ENCODE measurements at places on chromosomes 11 and 22.

- DNase-seq, result no peak
Measured at GRCh38 chr22:44802071-44802700, 49.8 kb downstream of the ARHGAP8 start.

DNA sequence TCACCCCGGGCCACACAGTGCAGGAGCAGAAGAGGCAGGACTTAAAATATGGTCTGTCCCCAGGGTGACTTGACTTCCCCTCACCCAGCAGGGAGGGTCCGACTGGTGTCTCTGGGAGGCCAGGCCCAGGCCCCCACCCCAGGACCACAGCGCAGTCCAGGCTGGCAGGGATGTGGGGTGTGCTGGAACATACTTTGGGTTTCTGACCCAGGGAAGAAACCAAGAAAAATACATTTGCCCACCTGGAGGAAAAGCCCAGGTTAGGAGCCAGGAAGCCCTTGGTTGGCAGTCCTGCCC lies 5.2 kb downstream of the C1QTNF6 start:
- no peak for DNase-seq

DNA sequence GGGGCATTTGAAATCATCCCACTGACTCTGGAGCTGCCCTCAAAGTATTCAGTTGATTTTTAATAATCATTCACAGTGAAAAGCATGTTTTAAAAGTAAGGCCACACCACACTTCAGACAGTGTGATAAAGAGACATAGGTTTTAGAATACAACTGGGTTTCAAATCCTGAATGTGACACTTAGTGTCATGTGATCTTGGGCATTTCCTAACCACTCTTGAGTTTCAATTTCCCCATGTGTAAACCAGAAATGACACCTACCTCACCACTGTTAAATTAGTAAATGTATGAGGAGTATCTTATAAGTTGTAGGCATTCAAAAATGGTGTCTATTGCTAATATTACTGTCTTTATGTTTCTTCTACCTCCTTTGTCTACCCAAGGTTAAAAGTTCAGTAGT lies 5.4 kb downstream of the TMEM123 start:
- DNase-seq, result no peak

- DNase-seq, result no peak
Measured at GRCh38 chr11:95521133-95521542, 268.4 kb downstream of the FAM76B start.

DNA sequence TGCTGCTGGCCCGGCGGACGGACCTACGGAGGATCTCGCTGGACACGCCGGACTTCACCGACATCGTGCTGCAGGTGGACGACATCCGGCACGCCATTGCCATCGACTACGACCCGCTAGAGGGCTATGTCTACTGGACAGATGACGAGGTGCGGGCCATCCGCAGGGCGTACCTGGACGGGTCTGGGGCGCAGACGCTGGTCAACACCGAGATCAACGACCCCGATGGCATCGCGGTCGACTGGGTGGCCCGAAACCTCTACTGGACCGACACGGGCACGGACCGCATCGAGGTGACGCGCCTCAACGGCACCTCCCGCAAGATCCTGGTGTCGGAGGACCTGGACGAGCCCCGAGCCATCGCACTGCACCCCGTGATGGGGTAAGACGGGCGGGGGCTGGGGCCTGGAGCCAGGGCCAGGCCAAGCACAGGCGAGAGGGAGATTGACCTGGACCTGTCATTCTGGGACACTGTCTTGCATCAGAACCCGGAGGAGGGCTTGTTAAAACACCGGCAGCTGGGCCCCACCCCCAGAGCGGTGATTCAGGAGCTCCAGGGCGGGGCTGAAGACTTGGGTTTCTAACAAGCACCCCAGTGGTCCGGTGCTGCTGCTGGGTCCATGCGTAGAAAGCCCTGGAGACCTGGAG lies 74.1 kb downstream of the LRP5 start:
- no peak for DNase-seq

DNA sequence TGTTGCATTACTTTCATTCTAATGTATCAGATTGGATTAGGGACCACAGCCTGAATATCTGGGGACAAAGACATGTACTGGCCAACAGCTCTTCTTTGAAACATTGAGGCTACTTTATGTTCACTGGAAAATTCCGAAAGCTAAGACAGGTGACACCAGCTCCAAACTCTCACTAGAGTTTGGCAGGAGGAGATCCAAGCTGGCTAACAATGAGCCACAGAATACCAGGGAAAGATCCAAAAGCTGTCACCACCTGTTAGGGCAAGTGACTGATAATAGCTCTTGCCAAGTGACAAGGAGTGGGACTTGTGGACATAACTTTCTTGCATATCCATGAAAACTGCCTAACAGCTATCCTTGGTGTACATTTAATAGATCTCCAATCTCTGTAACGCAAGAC lies 333.3 kb downstream of the TTC28 start:
- DNase-seq, result no peak

- no peak for DNase-seq
Measured at GRCh38 chr11:59192446-59193020, 20.2 kb downstream of the MPEG1 start.

DNA sequence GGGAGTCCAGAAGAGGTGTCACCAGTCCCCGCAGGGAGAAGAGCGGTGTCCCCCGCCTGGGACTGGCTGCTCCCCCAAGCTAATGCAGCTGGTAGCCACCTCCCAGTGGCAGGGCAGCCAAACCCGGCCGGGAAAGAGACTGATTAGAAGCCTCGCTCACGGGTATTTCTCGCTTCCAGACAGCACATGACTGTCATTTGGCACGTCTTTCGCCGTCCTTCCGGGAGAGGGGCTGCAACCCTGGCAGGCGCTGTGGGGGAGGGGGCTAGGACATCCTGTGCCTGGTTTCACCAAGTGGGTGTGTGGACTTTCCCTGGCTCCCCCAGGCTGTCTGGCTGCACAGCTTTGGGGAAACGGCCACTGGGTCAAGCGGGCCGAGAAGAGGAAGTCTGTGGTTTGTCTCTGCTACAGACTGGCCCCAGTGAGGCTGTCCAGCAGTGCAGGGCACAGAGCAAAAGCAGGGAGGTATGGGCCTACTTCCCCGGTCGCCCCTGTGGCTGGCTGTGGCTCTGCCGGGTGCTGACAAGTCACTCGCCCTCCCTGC lies 3.8 kb downstream of the CD81 start:
- DNase-seq, result no peak

DNA sequence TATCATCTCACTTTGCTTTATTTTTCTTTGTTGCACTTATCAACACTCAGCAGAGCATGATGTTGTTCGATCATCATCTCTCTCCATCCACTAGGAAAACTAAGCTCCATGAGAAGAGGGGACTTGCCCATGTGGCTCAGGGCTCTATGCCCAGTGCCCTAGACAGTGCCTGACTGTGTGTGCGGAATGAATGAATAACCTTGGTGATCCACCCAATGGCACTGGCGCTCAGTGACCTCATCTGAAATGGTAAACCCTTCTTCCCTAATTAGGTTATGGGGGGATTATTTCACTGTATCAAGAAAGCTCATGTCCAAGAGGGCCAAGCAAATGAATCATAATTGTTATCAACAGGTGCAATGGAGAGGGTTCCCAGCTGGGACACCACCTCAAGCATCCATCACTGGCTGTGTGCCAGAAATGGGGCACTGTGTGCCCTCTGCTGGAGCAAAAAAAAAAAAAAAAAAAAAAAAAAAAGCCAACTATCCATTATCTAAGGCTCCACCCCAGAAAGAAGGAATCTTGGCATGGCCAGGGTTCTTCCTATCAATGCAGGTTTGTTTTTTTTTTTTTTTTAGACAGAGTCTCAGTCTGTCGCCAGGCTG lies 172.6 kb downstream of the LARGE1 start:
- no peak for DNase-seq

DNA sequence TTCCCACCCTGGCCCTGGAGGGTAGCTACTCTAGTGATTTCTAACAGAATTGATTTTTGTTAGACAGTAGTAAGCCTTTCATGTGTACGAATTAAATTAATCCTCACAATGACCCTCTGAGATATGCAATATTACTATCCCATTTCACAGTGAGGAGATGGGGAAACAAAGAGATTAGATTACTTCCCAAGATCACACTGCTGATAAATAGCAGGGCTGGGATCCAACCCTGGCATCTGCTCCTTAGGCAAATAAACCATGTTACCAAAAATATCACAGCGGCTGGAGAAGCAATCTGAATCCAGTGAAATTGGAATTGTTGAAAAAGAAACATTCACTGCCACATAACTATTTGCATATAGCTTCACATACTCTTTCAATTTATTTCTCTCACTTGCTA lies 12.8 kb upstream of the CAVIN3 start:
- DNase-seq, result no peak

GRCh38 chr22:30553971-30554370 lies 7.4 kb upstream of the SEC14L6 start:
- no peak for DNase-seq

DNA sequence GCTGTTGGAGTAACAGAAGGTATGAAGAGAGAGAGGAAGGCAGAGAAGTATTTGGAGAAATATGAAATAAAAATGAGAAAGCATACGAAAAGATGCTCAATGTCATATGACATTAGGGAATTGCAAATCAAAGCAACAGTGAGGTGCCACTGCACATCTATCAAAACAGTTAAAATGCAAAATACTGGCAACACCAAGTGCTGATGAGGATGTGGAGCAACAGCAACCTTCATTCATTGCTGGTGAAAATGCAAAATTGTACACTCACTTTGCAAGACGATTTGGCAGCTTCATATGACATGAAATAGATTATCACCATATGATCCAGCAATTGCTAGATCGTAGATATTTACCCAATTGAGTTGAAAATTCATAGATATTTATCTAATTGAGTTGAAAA lies 9.4 kb upstream of the SPDYC start:
- no peak for DNase-seq

DNA sequence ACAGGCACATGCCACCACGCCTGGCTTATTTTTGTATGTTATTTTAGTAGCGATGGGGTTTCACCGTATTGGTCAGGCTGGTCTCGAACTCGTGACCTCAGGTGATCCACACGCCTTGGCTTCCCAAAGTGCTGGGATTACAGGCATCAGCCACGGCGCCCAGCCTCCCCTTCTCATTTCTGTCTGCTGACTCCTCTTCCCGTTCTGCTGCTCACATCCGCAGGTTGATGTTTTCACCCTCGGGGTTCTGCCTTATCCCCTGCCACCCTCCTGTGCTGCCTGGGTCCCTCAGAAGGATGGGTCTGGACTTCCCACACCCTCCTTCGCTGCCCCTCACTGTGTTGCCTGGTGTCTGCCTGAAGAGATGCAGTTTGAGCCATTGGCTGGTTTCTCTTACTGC lies 19.2 kb upstream of the VSIG10L2 start:
- no peak for DNase-seq

DNA sequence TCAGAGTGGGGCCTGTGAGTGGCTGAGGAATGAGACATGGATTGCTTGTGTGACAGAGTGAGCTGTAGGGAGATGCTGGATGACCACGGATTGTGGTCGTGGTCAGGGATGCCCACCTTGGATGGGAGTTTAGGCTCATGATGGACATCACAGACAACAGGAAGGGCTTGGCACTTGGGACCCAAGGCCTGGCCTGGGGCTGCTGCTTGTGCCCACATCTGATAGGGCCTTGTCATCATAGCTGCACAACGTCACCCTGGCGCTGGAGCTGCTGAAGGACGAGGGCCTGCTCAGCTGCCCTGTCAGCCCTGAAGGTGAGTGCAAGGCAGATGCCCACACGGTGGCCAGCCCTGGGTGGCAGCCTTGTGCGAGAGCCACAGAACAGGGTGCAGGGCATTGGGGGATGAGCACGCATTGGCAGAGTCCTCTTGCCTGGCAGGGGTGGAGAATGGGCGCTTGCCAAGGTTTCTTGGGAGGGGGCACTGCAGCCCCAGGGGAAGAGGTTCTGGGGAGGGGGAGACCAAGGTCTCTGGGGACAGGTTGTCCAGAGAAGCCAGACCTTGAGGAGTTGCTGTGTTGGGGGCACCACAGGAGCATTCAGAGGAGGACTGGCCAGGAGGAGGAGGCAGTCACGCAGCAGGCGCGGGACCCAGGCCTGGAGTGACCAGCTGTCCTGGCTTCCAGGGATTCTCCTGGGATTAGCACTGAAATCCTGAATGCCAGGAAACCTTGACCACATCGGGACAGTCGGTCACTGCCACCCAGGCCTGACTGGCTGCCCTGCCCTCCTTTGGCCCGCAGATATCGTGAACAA lies 25.0 kb downstream of the PARVG start:
- no peak for DNase-seq

GRCh38 chr22:19739448-19739895 lies 16.1 kb downstream of the GP1BB start:
- DNase-seq, result no peak

Measured in forelimb muscle (tissue), 1 donor.